ENCODE measurements at places on chromosomes 4 and X.

DNA sequence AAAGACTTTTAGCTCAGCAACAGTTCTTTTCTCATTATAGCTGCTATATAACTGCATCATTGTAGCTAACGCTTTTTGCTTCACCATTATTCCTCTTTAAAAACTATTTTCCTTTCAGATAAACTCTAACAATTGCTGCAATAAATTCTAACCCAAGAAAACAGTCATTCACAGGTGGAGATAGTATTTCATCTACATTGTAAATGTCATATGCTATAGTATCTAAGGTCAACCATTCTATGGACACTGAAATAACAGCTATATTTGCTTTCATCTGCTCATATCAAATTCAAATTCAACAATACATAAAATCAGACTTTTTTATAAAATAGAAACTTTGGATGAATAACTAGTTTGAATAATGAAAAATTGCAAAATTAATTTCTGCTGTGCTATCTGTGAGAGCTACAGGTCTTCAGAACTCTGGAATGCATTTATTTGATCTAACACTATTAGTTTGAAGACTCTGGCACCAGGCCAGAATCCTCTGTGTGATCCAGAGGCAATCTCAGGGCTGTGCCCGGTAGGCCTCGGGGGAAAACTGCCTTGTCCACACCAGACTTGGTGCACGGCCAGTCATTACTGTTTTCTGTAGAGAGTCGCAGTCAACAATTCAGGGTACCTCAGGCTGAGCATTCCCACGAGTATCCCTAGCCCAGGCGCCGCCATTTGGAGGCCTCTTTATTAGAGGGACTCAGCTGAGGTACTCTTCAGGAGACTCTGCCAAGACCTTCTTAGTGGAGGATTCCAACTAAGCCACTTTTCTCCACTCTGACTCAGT is 332.4 kb downstream of the SLC7A11 start:
- H3K27me3 ChIP-seq, result no peaks in the 10 kb centered on the region
- H3K27ac ChIP-seq, result no peak overlapping the region
- no peak overlapping the region for H3K4me3 ChIP-seq
- H3K4me1 ChIP-seq, result no peaks in the 10 kb centered on the region

DNA sequence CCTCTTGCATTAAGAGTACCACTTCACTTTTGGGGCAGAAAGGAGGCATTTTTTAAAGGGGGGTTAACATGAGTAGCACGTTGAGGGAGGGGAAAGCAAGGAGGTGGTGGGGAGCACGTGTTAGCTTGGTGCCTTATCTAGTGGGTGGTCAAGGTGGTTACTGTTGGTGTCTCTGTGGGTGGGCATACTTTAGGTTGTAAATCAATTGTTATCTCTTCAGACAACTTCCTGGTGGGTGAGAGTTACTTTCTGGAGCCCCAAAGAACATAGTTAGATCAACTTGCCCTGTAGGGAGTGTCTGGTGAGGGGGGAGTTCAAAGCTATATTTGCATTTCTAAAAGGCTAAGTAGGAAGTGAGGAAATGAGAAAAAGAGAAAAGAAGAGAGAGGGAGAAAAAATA is 297.7 kb upstream of the CLNK start:
- DNase-seq, result no peak
- H3K4me3 ChIP-seq, result no peak overlapping the region
- H3K4me1 ChIP-seq, result peaks cover 12% of the 10 kb centered on the region
- no peaks in the 10 kb centered on the region for H3K36me3 ChIP-seq

DNA sequence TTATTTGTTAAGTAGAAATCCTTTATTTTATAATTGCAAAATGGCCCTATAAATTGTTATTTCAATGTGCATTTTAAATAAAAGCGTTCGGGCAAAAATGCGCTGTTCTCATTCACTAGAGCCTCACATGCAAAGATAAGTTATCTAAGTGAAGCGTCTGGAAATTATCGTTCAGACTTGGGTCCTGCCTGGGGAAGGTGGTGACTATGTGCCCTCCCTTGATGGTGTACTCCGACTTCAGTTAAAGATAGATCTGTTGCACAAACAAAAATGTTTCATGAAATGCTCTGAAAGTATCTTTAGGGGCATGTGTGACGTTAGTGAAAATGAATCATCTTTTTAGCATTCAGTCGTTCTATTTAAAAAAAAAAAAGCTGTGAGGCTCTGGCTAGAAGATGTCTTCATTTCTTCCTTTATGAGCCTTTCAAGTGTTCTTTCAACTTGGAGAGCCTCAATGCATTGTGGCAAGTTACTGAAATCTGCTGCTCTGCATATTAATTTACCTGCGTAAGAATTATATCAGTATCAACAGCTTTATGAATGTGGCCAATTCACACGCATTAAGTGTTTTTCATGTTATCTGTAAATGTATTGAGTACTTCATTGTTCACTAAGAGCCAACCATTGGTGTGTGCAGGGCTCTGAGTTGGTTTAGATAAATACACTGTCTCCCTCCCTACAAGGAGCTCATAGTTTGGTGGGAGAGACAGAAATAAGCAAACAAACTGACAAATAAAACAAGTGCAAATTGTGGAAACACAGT is 83.0 kb downstream of the AFF1 start:
- H3K4me1 ChIP-seq, result peaks cover 56% of the 10 kb centered on the region
- H3K4me3 ChIP-seq, result no peak overlapping the region
- peak overlapping the region; percentile 29 for H3K27ac ChIP-seq
- H3K36me3 ChIP-seq, result peaks cover 6% of the 10 kb centered on the region
- H3K27me3 ChIP-seq, result no peaks in the 10 kb centered on the region
- DNase-seq, result no peak

DNA sequence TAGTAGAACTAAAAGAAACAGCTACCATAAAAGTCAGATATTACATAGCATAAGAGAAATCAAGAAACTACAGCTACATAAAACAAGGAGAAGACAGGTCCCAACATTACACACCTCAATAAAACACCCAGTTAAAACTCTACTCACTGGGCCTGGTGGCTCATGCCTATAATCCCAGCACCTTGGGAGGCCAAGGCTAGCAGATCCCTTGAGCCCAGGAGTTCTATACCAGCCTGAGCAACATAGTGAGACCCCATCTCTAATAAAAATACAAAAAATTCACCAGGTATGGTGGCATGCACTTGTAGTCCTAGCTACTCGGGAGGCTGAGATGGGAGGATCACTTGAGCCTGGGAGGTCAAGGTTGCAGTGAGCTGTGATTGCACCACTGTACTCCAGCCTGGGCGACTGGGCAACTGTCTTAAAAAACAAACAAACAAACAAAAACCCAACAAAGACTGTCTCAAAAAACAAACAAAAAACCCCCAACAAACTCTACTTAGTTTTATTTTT is 15.2 kb upstream of the TXLNG start:
- no peak overlapping the region for H3K27ac ChIP-seq
- DNase-seq, result no peak
- H3K27me3 ChIP-seq, result peaks cover 4% of the 10 kb centered on the region
- H3K4me1 ChIP-seq, result no peaks in the 10 kb centered on the region

DNA sequence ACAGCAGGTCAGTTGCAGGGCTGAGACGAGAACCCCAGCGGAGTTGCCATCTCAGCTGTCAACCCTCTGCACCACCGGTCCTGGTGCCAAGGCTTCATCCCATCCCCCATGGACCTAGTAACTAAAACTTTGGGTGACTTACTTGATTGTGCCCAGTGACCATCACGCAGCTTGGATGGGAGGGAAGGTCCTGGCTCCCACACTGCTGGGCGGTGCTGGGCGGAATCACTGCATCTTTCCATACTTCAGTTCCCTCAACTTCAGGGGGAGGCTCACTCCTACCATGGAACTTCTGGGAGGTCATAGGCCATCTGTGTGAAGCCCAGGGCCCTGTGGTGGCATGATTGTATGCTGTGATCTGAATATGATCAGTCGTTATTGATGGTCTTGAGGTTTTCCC is 26.2 kb upstream of the JAKMIP1 start:
- H3K27me3 ChIP-seq, result peaks cover 52% of the 10 kb centered on the region
- H3K36me3 ChIP-seq, result no peaks in the 10 kb centered on the region
- no peak overlapping the region for H3K4me3 ChIP-seq
- H3K27ac ChIP-seq, result no peak overlapping the region
- DNase-seq, result no peak

GRCh38 chrX:97446298-97446882 is 562.7 kb downstream of the RPA4 start:
- H3K27ac ChIP-seq, result no peak overlapping the region
- H3K4me3 ChIP-seq, result no peak overlapping the region
- no peak for DNase-seq
- no peaks in the 10 kb centered on the region for H3K4me1 ChIP-seq
- H3K27me3 ChIP-seq, result no peaks in the 10 kb centered on the region

DNA sequence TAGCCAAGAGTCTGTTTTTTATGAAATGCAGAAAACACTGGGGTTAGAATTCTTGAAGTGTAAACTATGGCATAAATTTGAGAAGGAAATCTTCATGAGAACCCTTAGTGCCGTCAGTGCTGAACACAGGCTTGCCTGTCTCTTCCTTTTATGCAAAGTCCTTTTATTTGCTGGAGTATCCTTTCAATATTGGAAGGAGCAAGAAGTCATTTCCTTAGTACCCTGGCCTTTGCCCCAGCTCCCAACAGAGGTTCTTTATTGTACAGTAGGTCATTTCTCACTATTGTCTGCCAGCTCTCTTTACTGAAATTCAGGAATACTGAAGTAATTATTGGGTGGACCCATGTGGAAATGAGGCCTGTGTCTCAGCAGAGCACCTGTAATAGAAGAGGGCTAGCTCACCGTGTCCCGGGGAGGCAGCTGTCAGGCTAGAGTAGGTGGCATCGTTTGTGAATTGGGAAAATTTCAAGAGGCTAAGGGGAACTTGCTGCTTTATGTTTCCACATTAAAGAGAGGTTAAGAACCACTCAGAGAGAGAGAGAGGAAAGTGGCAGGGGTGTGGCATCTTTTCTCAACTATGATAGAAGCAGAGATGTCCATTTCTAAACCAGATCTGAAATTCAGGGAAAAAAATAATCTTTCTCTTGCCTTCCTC is 8.7 kb downstream of the FHDC1 start:
- no peak for DNase-seq
- peaks cover 42% of the 10 kb centered on the region for H3K27me3 ChIP-seq
- H3K4me3 ChIP-seq, result no peak overlapping the region
- H3K4me1 ChIP-seq, result peaks cover 2% of the 10 kb centered on the region
- no peak overlapping the region for H3K27ac ChIP-seq
- peaks cover 2% of the 10 kb centered on the region for H3K36me3 ChIP-seq

Measured in T-helper 17 cell (primary cell).